ENCODE measurements at places on chromosomes 11 and 22. TPM values are rescaled to one million over a fixed set of nuclear protein-coding genes. Genes with fewer than 3 reads are reported as not detected.

Gene OR52N4
- total RNA-seq, result not detected

Gene KRTAP5-2
- not detected for total RNA-seq

Gene PKNOX2
- total RNA-seq, result 12.1 TPM

Gene ZNF215
- total RNA-seq, result not detected

Gene CD82
- total RNA-seq, result 28.3 TPM

Gene LAYN
- total RNA-seq, result 27.2 TPM

Gene ZNF70
- 5.2 TPM for total RNA-seq

Gene FDXACB1
- 0.53 TPM for total RNA-seq

Gene DEPDC7
- total RNA-seq, result not detected
